Sciatic nerve (tissue), 2 donors: ENCODE measurements at places on chromosomes 7 and 10.

- DNase-seq: no peak
Observed at GRCh38 chr10:15960277-15960676, 100.0 kb upstream of the MINDY3 start.

DNA sequence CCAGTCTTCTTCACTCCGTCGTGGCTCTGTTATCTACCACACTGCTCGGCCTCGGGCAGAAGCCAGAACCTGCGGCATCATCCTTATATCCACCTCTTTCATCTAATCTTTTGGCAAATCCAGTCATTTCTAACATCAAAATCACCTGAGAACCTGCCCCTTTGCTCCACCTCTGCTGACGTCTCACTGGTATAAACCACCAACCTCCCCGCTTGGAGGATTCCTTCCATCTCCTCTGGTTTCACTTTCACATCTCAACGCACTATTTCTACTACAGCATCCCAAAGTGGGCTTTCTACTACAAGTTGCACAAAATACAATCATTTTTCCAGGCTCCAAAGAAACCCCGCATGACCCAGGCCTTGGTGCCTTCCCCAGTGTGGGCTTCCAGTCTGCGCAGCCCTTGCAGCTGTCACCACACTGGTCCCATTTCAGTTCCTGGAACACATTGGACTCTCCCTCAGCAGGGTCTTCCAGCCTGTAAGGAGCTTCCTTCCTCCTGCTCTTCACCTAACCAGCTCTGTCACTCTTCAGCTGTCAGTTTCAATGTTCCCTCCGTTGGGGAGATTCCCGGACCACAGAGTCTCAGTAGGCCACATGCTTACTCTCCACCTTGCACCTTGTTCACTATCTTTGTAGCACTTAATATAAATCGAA is 85.0 kb downstream of the PRKCQ start:
- no peak for DNase-seq

DNA sequence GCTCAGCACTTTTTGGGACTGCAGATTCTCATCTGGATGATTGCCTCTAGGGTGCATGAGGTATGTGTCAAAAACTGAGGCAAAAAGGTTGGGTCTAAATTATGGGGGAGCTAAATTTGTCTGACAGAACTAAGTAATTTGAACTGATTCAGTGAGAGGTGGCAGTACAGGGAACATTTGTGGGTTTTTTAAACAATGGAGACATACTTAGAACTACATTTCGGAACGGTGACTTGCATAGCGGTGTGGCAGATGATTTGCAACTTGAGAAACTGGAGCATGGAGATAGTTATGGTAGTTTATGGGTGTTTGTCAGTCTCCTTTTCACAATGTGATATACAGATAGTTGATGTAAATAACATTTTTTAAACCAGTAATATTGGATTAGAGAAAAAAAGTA is 14.6 kb downstream of the TBC1D12 start:
- DNase-seq: no peak

- DNase-seq: no peak
Observed at GRCh38 chr7:148738737-148739535, 40.2 kb downstream of the CUL1 start.

DNA sequence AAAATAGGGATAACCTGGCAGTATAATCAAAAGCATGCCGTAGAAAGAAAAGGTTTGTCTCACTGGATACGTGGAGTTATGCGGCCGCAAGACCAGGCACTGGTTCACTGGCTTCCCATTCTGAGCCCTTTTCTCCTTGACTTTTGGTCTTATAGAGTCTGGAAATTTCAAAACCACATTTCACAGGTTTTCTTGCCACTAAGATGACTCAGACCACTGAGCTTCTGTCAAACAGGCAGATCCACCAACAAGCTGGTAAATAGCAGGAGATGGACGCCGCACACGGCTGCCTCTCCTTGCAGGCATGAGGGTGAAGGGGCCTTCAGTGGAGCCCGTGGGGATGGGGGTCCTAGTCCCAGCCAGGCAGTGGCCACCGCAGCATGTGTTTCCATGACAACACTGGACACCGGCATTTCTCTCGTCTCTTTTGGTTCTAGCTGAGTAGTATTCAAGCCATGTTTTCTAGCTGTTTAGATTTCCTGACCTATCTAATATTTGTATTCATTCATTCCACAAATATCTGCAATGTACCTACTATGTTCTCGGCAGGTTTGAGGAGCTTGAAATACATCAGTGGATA is 55.5 kb downstream of the KLF6 start:
- no peak for DNase-seq

DNA sequence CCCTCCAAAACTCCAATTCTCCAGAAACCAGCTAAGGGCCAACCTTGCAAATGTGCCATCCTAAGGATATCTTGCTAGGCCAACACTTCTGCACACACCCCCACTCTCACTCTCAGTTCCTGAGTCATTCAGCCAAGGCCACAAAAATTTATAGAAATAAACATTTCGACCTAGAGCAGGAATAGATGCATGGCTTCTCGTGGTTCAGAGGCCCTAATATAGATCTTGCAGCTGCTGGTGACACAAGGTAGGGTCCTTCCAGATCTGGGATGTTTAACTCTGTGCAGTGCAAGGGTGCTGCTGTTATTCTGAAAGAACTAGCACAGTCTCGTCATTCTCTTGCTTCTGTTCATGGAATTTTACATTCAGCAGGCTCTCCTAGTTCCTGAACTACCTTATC is 369.3 kb downstream of the CALN1 start:
- DNase-seq: no peak

DNA sequence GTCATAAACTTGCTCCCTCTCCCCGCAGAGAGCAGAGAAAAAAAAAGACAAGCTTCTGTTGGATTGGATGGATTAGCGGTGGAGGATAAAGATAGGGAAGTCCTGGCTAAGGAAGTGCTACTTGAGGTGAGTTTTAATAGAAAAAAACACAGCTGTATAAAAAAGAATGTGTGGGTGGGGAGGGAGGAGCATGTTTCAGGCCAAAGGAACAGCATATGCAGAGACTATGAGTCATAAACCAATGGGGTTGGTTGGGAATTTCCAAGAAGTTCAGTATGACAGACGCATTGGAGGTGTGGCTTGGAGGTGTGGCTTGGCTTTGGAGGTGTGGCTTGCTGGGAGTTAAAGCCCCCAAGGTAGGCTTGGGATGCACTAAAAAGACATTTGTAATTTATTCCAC is 103.0 kb upstream of the LSM8 start:
- DNase-seq: no peak

DNA sequence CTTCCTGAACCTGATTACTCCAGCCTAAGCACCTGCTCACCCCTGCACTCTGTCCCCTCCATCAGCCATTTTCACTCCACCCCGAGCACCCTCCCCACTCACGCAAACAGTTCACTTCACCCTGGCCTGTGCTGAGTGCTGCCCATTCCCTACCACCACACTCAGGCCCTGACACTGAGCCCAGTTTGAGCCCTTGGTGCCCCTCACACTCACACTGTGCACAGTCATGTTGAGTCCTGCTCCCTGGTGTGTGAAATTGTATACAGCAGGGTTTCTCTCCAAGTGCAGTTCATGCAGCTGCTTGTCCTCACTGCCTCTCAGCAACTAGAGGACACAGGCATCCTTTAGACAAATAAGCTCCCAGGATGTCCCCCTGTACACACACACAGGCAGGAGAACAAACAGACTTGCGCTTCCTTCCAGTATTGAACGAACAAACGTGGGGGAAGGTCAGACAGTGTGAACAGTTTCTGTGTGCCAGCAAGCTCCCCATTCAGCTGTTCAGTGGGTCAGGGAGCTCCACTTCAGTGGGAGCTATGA is 6.8 kb downstream of the MYO1G start:
- DNase-seq: no peak

DNA sequence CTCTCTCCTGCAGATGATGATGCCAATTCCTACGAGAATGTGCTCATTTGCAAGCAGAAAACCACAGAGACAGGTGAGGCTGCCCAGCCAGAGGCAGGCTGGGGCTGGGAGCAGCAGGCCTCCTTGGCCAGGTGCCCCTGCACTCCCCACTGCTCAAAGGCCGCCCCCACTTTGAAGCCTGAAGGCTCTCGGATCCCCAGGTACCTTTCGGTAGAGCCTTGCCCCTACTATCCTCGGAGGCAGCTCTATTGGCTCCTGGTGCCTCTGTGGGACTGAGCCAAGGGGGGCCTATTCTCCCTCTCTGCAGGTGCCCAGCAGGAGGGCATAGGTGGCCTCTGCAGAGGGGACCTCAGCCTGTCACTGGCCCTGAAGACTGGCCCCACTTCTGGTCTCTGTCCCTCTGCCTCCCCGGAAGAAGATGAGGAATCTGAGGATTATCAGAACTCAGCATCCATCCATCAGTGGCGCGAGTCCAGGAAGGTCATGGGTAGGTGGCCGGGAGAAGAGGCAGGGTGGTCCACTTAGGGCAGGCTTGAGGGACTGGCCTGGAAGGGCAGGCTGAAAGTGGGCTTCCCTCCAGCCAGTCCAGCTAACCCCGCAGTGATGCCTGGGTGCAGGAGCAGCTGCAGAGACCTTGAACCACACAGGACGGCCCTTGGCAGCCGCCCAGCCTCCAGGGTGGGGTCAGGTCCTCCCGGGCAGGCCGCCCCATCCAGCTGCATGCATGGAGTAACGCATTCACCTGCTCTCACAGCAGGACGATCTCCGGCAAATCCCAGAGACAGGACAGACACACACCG is 14.1 kb downstream of the LAT2 start:
- no peak for DNase-seq

DNA sequence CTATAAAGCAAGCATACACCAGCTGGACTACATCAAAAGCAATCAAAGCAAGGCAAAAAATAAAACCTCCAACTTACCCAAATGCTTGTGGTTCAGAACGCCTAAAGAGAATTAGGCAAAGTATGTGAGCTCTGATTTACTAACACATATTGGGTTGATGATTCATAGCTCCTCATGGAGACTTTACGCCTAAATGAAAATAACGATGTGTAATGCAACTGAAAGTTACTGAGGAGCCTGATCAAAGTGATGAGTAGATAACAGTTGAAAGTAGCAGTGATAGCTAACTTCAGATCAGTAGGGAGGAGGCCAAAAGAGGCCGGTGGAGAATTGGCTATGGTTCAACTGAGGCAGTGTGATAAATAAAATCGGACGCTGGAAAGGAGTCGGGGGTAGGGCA is 85.0 kb downstream of the MPP7 start:
- no peak for DNase-seq

DNA sequence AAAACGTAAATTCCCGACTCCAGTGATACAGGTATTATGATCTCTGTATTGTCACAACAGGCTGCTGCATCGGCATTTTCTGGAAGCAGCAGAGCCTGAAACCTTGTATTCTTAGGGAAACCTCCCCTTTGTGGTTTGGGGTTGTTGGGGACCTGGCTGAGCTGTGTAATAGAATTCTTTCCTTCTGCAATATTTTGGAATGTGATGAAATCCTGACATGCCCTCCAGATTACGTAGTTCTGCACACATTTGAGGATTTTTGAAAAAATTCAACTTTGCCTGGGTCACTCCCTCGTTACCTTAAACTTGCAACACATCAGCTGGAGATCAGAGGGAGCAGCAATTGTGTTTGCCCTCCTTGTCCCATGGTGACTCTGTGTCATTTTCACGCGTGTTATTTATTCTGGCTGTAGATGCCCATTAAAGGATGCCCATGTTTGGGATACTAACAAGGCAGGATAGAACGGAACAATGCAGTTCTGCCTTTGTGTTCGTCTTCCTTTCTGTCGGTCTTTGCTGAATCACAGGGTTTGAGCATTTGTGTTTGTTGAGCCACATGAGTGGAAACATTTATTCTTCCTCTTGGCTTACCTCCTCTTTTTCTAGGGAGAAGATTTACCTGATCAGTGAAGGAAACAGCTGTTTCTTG is 181.7 kb downstream of the TCF7L2 start:
- no peak for DNase-seq

DNA sequence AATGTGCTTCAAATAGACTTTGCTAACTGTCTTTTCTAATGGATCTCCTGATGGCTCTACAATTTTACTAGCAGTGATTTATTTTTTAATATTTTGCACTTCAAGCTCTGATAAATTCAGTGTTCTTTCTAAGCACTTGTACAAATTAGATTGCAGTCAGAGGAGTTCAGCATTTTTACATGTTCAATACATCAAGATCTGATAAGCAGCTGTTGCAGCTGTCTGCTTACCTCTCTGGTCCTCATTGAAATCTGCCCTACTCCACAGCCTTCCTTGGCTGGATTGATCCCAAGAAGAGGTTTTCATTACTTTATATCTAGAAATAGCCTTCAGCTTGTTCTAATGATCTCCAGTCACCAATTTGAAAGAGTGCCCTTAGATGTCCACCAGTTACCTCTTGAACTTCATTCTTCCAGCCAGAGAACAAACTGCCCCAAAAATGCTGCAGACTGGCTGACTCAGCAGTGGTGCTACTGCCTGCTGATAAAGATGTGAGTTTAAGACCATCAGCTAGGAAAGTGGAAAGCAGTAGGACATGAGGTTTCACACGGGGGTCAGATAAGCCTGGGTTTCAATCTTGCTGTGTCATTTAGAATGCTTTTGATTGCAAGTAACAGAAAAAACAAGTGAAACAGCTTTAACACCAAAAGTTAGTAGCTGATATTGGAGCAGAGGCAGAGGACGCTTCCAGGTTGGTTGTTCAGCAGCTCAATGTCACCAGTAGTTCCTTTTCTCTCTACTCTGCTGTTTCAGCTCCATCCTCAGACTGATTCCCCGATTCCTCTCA is 350.9 kb upstream of the NPVF start:
- DNase-seq: no peak

- no peak for DNase-seq
Observed at GRCh38 chr10:25666276-25666675, 267.8 kb upstream of the MYO3A start.

DNA sequence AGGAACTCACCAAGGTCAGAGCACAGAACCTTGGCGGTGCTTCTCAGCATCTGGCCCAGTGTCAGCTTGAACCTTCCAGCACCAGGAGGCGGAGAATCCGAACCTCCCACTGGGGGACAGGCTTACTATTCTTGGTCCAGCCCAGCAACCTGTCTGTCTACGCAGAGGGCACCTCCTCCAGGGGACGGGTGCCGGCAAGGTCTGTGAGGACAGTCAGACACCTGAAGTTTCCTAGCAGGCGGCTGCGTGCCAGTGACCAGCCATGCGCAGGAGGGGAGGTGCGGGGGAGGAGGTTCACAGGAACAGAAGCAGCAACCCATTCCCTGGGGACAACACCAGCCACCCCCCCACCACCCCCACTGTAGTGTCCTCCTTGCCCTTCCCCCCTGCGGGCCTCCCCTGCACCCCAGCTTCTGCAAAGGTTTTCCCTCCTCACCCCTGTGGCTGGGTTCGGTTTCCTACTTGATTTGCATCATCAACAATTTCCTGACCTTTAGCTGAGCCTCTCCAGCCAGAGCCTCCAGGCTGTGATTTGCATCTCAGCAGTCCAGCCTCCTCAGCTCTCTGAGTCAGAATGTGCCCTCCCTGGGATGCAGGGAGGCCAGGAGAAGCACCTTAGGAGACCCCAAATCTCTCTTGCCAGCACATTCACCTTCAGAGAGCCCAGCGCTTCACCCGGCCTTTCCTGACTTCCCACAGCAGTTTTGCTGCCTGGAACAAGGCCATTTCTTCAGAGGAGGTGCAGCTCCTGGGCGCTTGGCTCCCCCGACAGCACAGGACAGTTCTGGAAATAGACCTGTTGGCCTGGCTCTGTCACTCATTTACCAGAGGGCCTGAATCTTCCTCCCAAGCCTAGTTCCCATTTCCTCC is 107.5 kb upstream of the NPS start:
- no peak for DNase-seq
